Activated T-cell treated with anti-CD3 and anti-CD28 coated beads for 1 hour (primary cell): ENCODE measurements at places on chromosomes 3 and 15.

DNA sequence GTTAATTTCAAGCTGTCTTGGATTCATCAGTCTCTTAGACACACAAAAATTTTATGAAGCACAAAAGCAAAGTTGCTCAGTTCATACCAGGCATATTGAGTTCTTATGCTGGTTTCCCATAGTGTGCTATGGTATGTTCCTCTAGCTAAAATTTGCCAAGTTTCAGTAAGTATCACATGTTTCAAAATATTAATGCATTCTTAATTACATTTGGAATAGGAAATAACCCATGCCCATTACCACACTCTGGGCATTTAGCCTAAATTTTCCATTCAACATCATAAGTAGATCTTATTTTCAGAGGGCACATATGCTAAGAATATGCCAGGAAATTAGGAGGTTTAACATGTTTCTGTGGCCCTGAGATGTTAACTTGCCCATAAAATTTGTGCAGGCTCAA lies 289.9 kb downstream of the SHOX2 start:
- DNase-seq, result no peak

- no peak for DNase-seq
These were observed 6.1 kb downstream of the IQCF5 start for GRCh38 chr3:51869304-51869703.

GRCh38 chr3:50154840-50155490 lies at the start of gene SEMA3F:
TSS of gene SEMA3F (plus strand) at chr3:50155324. CDS start at chr3:50159623, 4,299 bp downstream.
- DNase-seq, result peak; percentile 58

DNA sequence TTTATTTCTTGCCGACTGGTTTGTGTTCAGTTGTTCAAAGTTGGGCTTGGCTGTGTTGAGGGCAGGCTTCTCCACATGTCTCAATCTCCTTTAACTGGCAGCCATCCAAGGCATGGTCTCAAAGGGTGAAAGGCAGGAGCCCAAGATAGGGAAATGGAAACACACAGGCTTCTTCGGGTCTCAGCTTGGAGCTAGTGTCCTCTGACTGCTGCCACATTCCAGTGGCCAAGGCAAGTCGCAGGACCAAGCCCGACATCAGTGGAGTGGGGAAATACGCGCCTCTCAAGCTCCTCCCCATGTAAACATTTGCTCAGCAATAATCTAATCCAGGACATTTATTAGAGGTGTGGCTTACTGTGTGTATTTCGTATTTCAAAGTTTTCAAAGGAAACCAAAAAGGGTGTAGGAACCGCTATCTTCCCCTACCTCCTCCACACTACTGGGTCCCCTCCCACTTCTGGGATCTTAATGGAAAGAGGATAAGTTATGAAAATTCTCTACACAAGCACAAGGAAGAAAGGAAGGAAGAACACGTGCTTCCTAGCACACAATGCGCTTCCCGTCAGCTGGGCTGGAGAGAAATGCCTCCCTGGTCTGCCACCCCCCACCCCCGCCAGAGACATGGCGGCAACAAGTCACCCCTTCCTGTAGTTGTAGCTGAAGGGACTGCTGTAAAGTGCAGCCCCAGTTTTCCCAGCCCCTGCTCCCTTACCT lies 181.7 kb downstream of the FAM43A start:
- DNase-seq, result no peak

- DNase-seq, result no peak
These were observed 975.6 kb downstream of the GBE1 start for GRCh38 chr3:80785875-80786274.

DNA sequence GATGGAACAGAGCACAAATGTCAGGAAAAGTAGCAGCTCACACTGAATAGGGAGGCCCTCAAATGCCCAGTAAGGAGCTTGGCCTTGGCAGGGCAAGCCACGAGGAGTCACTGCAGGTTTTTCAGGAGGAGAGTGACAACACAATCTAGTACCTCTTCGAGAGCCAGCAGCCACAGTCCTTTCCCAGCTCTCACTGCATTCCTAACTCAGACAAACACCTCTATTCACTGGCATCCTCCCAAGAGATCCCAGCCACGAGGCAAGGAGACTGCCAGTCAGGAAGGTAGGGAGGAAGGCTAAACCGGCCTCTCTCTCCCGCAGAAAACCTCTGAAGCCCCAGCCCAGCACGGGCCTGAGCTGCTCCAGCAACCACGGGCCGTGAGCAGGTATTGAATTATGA lies 146.0 kb upstream of the SMAD3 start:
- no peak for DNase-seq
